ENCODE measurements at places on chromosomes 2 and 18.

DNA sequence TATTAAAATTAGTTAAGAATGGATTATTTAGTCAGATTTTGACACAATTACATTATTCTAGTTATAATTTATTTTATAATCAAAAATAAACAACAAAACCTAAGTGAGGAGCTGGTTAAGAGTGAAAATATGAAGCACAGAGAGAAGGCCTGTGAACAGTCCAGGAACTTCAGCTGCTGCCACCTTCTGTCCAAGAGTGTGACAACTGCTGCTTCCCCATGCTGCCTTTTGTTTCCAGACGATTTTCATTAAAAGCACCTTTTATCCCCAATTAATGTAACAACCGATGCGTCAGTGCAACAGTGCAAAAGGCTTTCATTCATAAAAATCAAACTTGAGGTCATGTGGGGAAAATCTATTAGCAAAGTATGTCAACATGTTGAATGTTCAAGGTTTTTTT, 363.6 kb downstream of the CTNNA2 start:
- no peak for DNase-seq

- DNase-seq = no peak
Measured at GRCh38 chr2:120323807-120324399, 22.0 kb upstream of the INHBB start.

DNA sequence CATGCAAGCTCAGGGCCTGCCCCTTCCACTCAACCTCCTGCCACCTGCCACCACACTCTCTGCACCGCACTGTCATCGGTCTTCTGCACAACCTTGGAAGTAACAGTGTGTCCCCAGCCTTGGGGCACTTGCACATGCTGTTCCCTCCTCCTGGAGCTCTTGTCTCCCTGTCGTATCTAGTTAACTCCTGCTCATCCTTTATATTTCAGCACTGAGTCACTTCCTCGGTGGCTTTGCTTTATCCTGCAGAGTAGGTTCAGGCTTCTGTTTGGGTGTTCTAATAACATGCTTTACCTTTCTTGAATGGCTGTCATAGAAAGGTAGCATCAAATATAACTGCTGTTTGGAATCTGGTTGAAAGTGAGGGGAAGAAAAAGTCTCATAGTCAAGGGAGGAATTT, 25.3 kb downstream of the PAX8 start:
- no peak for DNase-seq

DNA sequence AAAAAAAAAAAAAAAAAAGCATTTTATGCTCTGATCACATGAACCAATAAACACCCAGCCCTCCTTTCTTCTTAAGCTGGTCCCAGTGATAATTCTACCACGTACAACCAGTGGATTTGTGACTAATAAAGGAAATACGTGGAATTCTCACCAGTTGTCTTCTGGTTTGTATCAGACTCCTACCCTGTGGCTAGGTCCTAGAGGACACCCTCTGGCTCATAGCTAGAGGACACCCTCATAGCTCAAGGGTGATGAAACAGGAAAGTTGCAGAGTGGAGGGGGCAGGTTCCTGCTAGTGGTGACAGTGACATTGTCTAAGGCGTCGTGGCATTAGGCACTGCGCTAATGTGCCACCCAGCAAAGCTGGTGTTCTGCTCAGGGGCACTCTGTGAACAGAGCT, 167.8 kb downstream of the BCL11A start:
- no peak for DNase-seq

DNA sequence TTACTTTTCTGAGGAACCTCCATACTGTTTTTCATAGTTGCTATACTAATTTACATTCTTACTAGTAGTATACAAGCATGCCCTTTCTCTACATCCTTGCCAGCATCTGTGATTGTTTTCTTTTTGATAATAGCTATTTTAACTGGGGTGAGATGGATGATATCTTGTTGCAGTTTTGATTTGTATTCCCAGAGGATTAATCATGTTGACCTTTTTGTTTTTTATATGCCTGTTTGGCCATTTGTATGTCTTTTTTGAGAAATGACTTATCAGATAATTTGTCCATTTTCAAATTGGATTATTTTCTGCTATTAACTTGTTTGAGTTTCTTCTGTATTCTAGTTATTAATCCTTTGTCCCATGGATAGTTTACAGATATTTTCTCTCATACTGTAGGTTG, 141.5 kb downstream of the UBR3 start:
- no peak for DNase-seq

GRCh38 chr18:55501982-55502710, 85.8 kb downstream of the TCF4 start:
- no peak for DNase-seq

DNA sequence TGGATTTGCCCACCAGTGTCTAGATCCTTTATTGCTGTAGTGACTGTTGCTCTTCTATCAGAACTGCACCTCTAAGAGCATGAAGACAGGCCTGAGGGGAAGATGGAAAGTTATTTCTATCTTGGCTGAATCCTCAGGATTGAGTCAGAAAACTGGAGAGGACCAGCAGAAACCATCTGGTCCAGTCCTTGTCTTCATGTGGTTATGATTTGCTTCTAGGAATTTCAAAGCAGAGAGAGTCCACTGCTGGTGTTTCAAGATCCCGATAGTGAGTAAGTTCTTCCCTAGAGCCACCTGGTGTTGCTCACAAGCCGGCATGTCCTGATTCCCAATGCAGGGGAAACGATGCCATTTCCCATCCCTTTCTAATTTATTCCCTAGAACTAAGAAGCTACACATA, 84.2 kb downstream of the NCKAP5 start:
- no peak for DNase-seq

GRCh38 chr18:28095041-28095440, 81.9 kb downstream of the CDH2 start:
- DNase-seq = no peak

GRCh38 chr2:31555967-31556706, 24.6 kb downstream of the SRD5A2 start:
- no peak for DNase-seq

DNA sequence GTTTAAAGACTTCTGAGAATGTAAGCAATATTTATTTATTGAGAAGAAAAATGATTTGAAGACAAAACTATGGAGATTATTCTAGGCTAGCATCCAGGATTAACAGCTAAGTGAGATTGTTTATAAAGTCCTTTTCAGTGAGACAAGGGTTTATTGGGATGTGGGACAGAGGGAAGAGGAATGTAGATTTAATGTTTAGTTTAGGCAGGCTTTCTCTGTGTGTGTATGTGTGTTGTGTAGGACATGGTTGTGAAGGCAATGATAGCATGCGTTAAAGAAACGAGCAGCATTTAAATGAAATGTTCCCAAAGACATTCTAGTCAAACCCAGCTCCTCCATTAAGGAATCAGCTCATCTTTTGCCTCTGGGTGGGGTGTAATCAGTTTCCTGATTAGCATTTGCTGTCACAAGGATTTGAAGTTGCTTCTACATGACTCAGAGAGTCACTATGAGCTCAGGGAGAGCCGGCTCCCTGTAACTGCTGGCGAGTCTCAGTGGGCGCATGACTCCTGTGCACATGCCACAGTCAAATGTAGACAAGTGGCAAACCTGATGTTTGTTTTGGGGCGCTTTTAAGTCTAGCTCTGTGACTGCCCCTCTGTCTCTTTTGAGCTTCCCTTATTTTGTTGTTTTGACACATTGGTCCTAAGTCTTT, 442.2 kb upstream of the CELF4 start:
- no peak for DNase-seq

- DNase-seq = no peak
Measured at GRCh38 chr18:73487966-73488365, 620.2 kb upstream of the NETO1 start.

DNA sequence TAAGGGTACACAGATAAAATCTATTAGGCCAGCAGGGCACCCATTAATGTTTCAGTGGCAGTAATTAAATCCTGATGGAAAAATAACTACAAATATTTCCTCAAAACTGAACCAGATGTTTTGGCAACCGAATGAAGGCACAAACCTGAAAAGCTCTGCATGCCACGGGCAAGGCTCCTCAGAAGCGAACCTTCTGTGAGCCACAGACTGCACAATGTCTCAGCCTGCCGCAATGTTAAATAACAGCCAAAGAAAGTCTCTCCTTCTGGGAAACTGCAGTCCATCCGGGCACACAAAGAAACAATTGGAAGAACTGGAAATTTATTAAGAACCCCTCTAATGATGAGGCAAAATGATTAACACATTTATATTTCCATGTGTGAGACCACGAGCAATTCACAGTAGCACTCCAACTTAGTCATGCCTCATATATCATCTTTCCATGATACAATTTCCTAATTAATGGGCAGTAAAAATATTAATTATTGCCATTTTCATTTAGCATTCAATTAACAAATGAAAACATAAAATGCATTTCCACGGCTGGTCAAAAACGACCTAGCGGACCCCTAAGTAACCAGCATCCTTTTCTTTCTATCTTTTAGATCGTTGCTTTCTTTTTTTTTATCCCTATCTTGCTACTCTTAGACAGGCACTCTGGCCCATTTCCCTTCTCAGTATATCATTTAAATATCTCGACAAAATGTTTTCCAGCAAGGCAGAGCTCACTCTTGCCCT, 237.5 kb downstream of the EPHA4 start:
- no peak for DNase-seq

- DNase-seq = no peak
Measured at GRCh38 chr2:192443831-192444230, 249.1 kb upstream of the TMEFF2 start.

DNA sequence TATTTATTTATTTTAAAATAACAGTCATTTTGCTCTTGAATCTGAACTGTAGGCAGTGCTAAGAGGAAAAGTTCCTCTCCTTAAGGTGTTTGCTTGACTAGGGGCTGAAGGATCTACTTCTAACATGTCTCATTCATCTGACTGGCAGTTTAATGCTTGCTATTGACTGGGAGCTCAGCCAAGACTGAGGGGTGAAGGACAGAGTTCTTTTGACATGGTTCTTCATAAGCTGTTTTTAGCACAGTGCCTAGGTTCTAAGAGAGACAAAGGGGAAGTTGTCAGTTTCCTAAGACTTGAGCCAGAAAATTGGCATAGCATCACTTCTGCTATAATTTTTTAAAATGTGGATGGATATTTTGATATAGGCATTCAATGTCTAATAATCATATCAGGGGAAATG, 73.0 kb downstream of the COMMD1 start:
- DNase-seq = no peak

DNA sequence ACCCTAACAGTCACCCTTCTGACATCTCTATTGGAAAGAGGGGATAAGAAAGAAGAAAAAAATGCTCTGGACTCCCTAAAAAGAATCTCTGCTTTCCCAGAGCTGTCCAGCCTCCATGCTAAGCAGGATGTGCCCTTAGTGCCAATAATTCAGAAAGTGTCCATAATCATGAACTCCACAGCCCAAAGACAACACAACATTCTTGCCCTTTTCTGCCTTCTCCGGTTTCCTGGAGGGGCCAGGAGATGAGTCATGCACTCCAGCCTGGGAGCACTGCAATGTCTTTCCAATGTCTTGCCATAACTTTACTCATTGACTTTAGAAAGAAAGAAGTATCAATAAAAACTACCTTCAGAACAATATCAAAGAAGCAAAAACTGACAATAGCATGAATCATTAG, 44.0 kb downstream of the KLF7 start:
- DNase-seq = no peak

- DNase-seq = peak; percentile 38
Measured at GRCh38 chr2:241965931-241966412, 96.4 kb downstream of the RTP5 start.

DNA sequence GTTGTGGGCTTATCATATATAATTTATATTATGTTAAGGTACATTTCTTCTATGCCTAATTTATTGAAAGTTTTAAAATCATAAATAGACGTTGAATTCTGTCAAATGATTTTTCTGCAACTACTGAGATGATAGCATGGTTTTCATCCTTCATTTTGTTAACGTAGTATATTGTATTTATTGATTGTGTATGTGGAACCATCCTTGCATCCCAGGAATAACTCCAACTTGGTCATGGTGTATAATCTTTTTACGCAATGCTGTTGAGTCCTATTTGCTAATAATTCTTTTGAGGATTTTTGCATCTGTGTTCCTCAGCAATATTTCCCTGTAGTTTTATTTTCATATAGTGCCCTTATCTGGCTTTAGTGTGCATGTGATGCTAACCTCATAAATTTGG, 152.7 kb downstream of the ADCYAP1 start:
- DNase-seq = no peak

- DNase-seq = no peak
Measured at GRCh38 chr2:85785871-85786270, 32.1 kb downstream of the ATOH8 start.

- no peak for DNase-seq
Measured at GRCh38 chr2:128662051-128662471, 343.4 kb upstream of the HS6ST1 start.

GRCh38 chr2:64274399-64275173, 130.4 kb upstream of the PELI1 start:
- DNase-seq = no peak

DNA sequence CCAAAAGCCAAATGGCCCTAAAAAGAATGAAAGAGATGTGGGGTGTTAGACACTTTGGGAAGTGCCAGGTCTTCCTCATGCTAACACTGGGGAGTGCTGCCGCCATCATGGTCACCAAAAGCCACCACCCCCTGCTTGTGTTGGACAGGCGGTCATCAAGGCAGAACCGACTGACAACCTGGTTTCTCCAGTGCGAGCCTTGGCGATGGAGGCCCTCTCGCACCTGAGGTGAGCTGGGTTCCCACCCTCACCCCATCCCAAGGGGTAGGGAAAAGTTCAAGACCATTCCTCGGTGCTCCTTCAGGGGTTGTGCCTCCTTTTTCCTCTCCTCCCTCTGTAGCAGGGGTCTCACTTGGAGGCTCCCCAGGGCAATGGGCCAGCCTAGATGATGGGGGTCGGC, 33.6 kb downstream of the MROH2A start:
- DNase-seq = no peak

- DNase-seq = no peak
Measured at GRCh38 chr2:103788951-103789350, 1027.1 kb downstream of the TMEM182 start.

GRCh38 chr18:4142876-4143275, 312.2 kb downstream of the DLGAP1 start:
- DNase-seq = no peak

DNA sequence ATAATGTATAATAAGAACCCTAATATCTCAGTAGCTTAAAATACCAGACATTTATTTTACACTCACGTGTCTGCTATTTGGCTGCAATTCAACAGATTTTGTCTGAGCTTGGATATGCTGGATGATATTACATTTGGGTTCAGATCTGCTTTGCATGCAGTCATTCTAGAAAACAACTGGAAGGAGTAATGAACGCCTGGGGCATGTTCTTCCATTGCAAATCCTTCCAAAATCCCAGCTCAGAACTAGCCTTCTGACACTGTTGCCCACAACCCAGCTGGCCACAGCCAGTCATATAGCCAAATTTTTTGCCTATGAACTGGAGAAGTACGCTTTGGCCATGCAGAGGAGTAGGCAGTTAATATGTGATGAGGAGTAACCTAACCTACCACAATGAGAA, 597.8 kb upstream of the VRK2 start:
- DNase-seq = no peak

- DNase-seq = no peak
Measured at GRCh38 chr2:11512431-11512830, 21.4 kb upstream of the GREB1 start.

Data from stimulated activated CD8-positive, alpha-beta memory T cell treated with anti-CD3 and anti-CD28 coated beads, Interleukin-7, amount 100 ng/mL, for 1 hour (primary cell).